ENCODE measurements at places on chromosomes 5 and 9.

DNA sequence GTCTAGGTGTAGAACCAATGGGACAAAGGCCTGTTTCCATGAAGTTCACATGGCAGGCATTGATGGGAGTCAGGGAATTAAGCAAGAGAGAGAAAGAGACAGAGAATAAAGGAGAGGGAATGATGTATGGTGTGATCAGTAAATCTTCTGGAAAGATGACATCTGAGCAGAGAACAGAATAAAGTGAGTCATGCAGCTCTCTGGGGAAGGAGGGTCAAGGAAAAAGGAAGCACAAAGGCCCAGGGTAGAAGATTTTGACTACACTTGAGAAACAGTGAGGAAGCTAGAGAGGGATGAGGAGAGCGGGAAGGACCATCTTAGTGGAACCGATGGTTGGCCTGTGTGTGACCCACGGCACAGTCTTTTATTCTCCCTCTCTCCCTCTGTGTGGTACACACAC lies 425.9 kb downstream of the SPOCK1 start:
- no peak for DNase-seq

GRCh38 chr9:105127863-105128220 lies 116.6 kb upstream of the SLC44A1 start:
- DNase-seq: peak; percentile 34

- DNase-seq: no peak
Measured at GRCh38 chr9:81680506-81680905, 8.8 kb downstream of the TLE1 start.

- DNase-seq: no peak
Measured at GRCh38 chr9:95124582-95125367, 192.7 kb downstream of the FANCC start.
